Omental fat pad (tissue), 4 donors: ENCODE measurements at places on chromosomes 13 and 19.

GRCh38 chr19:31141301-31141700 lies 207.9 kb downstream of the TSHZ3 start:
- no peak for DNase-seq

- no peak for DNase-seq
These were observed 13.3 kb downstream of the SIAH3 start for GRCh38 chr13:45838171-45838745.

GRCh38 chr13:96730676-96731075 lies 263.6 kb downstream of the OXGR1 start:
- DNase-seq, result no peak

- DNase-seq, result no peak
These were observed 360 bp downstream of the DDX39A start for GRCh38 chr19:14418856-14419105.

DNA sequence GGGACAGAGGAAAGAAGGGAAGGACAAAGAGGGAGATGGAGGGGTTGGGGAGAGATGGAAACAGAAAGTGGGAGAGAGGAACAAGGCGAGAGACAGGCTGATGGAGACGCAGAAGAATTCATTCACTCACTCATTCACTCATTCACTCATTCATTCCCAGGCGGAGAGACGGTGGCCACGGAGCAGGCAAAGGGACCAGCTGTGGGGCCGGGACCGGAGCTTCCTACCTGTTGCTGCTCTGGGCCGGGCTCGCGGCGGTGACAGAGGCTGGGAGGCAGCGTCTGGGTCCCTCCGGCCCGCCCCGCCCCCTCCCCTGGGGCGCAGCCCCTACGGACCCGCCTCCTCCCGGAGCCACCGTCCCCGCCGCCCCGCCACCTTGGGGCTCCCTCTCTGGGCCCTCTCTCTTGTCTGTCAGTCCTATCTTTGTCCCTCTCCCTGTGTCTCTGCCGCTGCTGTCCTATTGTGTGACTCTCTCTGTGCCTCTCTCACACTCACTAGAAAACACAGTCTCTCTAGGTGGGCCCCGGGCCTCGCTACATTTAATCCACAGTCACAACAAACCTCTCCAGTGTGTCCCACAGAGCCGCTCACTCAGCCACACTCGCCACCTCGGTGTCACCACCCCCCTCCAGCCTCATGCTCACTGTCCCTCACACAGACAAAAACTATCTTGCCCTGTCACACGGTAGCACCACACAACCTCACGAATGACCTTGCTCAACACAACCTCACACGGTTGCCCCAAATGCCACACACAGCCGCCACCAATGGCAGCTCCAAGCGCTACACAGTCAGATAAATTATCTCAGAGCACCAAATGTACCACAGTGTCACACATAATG lies at the start of gene GNG8:
GNG8 (minus strand) TSS at position 283 of the 842 bp plus-strand sequence. CDS start 1,520 bp downstream, outside the sequence.
- DNase-seq, result no peak

- DNase-seq, result no peak
These were observed 20.9 kb upstream of the C1QTNF9B start for GRCh38 chr13:23918208-23918607.

DNA sequence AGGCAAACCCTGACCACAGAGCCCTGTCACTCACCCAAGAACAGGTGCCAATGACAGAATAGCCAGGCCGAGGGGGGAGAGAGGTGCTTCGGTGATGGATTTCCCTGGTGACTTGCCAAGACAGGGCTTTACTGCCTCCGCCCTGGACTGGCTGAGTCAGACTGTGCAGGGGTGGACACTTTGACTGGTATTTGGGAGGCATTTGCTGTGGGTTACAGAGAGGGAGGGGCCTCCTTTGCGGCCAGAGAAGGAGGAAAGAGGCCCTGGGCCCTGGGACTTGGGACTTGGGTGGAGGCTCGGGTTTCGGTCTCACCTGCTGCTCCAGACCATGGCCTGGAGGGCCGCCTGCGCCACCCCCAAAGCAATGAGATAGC lies 4.6 kb upstream of the EPS8L1 start:
- DNase-seq, result no peak

GRCh38 chr13:114161644-114162532 lies 17.2 kb upstream of the CFAP97D2 start:
- peak; percentile 46 for DNase-seq
